Caco-2 (cell line): ENCODE measurements at places on chromosomes 16 and 17.

GRCh38 chr17:33375103-33375502, 82.0 kb upstream of the ASIC2 start:
- DNase-seq: peak; percentile 56

- peak; percentile 59 for DNase-seq
Measured at GRCh38 chr17:40518401-40519088, 17.1 kb upstream of the TNS4 start.

DNA sequence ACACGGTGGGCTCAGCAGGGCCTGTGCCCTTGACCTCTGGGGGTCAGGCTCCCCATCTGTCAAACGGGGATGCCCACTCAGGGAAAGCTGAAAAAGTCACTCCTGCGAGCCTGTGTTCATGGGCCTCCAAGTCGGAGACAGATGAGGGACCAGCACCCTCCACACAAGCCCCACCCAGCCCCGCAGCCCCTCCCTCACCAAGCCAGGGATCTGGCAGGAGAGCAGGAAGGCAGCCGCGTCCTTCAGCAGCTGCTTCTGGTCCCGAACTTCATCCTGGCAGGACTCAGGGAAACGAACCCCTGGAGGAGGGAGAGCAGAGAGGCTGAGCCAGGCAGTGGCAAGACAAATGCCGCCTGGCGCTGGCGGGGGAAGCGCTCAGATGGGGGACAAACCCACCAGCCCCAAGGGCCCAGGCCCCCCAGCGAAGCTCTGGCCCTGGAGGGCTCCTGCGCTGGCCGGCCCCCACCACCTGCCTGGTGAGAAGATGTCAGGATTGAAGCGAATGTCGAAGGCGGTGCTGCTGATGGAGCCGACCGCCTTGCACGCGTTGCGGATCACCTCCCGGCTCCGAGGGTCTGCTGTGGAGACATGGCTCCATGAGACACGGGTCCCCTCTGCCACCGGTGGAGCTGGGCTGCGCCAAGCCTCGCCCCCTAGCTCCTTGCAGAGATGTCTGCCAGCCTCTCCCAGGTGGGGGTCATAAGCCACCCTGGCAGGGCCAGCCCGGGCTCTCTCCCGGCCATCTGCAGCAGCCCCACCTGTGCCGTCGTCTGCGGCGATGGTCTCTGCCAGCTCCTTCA, 15.4 kb downstream of the CLUH start:
- no peak for DNase-seq

- DNase-seq: no peak
Measured at GRCh38 chr17:41013181-41013580, 4.3 kb upstream of the KRTAP3-1 start.

- DNase-seq: no peak
Measured at GRCh38 chr16:61862221-61863155, 173.8 kb downstream of the CDH8 start.

DNA sequence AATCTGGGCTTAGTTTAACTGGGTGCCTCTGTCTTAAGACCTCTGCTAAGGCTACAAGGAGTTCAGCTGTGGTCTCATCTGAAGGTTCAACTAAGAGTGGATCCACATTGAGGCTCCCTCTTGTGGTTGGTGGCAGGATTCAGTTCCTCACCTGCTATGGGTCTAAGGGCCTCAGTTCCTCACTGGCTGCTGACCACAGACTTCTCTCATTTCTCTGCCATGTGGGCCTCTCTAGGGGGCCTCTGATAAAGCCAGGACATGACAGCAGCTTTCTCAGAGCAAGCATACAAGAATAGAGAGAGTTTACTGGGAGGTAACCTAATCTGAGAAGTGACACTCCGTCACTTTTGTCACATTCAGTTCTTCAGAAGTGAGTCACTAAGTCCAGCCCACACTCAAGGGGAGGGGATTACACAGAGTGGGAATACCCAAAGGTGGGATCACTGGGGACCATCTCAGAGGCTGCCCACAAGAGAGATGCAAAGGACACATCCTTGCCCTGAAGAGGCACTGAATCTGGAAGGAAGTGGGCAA, 19.2 kb upstream of the ABAT start:
- DNase-seq: peak; percentile 68

DNA sequence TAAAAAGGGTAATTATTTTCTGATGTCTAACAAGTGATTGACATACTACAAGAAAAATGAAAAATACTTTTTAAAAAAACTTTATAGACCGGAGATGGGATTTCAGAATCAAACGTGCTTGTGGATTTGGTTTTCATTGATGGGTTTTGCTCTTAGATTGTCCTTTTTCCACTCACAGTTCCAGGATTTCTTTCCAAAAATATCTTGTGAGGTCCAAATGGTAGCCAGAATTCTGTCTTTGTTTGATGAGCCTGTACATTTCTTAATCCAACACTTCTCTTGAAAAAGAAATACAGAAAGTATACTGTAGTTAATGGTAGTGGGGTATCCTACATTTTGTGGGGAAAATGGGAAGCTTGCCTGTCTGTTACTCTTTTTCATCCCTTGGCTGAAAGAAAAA, 329.3 kb downstream of the KCNJ2 start:
- no peak for DNase-seq

DNA sequence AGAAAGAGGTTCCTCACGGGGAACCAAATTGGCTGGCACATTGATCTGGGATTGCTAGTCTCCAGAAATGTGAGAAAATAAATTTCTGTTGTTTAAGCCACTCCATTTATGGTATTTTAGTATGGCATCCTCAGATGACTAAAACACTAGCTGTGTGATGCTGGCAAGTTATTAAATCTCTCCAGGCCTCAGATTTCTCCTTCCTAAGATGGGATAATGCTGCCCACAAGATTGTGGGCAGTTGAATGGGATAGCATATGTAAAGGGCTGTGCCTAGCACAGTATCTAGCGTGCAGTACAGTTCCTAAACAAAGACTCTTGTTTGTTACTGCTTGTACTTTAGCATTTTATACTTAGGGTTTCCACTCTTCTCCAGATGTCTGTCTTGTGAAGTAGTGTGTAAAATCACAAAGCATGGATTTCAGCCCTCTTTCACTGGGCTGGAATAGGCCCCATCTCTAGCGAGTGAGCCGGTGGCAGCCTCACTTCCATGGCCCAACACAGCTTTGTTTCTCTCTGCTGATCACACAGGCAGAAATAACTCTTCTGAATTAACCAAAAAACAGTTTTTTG, 38.2 kb upstream of the PHAF1 start:
- DNase-seq: no peak

GRCh38 chr16:23229714-23230113, 47.2 kb downstream of the SCNN1G start:
- no peak for DNase-seq

GRCh38 chr16:23852794-23853562, 17.2 kb downstream of the PRKCB start:
- no peak for DNase-seq

DNA sequence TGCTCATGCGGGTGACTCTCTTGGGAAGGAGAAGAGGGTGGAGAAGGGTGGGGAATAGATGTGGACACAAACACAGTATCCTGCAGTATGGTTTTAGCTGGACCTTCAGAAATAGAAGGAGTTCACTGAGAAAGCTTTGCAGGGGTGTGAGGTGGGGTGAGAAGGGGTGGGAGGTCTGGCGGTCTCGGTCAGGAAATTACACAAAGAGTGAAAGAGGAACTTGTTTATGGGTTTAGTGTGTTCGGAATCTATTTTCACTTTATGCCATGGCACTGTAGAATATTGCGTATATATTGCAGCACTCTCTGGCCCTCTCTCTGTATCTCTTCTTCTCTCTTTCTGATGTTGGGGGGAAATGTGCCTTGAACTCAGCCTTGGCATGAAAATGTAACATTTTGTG, 148.2 kb upstream of the GOT2 start:
- DNase-seq: no peak

GRCh38 chr17:59349178-59349577, 17.7 kb downstream of the YPEL2 start:
- DNase-seq: no peak

GRCh38 chr17:72945473-72945872, 147.0 kb downstream of the SLC39A11 start:
- DNase-seq: no peak

DNA sequence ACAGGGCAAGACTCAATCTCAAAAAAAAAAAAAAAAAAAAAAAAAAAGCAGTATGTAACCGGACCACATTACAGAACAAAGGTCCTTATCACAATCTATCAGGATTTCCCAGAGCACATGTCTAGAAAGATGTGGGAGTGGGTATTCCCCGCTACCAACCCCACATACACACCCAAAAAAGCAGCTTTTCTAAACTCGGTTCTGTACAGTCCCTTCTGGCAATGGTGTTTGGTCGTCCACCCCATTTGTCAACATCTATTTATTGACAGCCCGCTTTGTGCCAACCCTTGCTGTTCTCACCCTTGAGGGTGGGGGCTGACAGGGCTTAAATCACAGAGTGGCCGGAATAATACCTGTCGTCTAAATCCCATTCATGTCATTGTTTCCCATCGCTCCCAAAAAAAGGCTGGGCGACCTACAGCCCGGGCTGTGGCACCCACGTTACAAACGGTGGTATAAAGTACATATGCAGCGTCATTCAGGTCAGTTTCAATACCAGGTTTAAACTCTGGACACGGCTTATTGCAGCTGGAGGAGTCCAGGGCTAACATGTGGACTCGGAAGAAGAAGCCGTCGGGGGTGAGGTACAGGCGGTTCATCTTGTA, 3.6 kb downstream of the C17orf58 start:
- DNase-seq: no peak

GRCh38 chr16:89200124-89200849, at the start of gene SLC22A31:
Gene SLC22A31 (minus strand): TSS chr16:89200537. CDS start chr16:89200501, 36 bp downstream.
- no peak for DNase-seq

DNA sequence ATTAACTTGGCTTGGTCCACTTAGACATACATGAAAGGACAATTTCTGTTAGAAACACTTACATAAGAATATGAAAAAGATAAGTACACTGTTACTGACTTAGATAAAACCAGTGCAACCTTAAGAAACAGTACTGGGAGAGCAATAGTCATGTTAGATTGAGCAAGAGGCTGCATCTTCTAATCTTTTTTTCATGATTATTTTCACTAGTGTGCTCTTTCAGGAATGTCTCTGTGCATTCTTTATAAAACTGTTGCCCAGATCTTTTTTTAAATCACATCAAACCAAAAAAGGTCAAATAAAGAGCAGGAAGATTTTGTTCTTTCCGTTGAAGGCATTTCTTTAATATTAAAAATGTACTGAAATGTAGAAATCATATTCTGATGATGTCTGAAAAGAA, 100.7 kb upstream of the AXIN2 start:
- DNase-seq: no peak

GRCh38 chr16:72937916-72938794, 109.8 kb downstream of the ZFHX3 start:
- DNase-seq: no peak

GRCh38 chr17:34156741-34157589, 98.1 kb upstream of the CCL2 start:
- no peak for DNase-seq

GRCh38 chr17:76378548-76379274, 5.7 kb upstream of the SPHK1 start:
- no peak for DNase-seq

- no peak for DNase-seq
Measured at GRCh38 chr16:70784692-70785555, 16.0 kb downstream of the VAC14 start.

GRCh38 chr17:2086306-2086705, 31.4 kb downstream of the HIC1 start:
- DNase-seq: no peak

GRCh38 chr16:50721549-50722404, 20.1 kb upstream of the CYLD start:
- DNase-seq: no peak

GRCh38 chr17:73211745-73212144, 18.9 kb downstream of the COG1 start:
- DNase-seq: no peak

DNA sequence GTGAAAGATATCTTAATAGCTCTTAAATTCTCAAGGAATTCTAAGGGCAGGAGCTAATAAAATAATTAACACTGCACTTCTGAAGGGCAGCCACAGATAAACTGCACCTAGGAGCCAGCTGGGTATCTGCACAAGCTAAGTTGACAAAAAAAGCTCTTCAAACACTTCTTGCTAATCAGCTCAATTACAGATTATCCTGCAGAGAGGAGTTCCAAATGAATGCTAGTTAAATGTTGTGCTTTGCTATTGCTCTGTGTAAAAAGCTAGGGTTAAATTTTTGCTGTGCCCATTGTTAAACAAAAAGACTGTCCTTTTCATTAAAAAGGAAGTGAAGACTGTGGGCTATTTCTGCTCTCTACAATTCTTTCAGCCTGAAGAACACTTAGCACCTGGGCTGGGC, 158.5 kb upstream of the SHISA6 start:
- no peak for DNase-seq

- no peak for DNase-seq
Measured at GRCh38 chr16:50881956-50882355, 140.1 kb downstream of the CYLD start.

DNA sequence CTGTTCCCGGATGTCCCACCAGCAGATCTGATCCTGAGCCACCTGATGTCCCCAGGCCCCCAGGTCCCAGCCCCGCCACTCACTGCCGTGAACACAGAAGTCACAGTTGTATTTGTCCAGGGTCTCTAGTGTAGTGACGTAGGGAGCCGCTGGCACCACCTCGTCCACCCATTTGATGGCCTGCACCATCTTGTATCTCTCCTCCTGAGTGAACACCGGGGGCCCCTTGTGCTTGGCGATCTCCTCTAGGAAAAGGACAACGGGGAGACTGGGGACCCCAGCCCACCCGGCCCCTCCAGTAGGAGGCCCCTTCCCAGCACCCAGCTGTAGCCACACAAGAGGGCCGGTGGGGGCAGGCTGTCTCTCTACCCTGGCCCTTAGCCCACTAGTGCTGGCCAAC, 2.4 kb downstream of the PCYT2 start:
- no peak for DNase-seq

- DNase-seq: no peak
Measured at GRCh38 chr16:70684146-70685060, 1.4 kb downstream of the MTSS2 start.

DNA sequence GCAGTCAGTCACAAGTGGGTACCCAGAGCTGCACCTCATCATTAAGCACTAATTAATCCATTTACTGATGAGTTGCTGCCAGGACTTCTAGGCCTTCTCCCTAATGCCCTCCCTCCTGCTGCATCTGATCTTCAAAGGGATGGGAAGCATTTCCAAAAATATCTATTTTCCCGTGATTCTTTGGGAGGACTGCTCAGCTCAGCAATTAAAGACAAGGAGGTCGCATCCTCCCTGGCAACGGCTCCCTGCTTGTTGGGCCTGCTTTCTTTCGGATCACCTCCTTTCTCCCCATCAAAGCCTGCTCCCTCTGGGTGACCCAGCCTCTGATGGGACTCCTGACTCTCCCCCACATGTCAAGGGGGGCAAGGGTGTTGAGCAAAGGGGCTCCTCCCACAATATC, 26.0 kb upstream of the SPPL2C start:
- DNase-seq: no peak

- no peak for DNase-seq
Measured at GRCh38 chr16:85258629-85259028, 146.4 kb upstream of the CIBAR2 start.

- DNase-seq: no peak
Measured at GRCh38 chr16:13634959-13635358, 285.0 kb upstream of the ERCC4 start.
